Activated naive CD4-positive, alpha-beta T cell treated with anti-CD3 and anti-CD28 coated beads for 36 hours (primary cell): ENCODE measurements at places on chromosomes 5 and 9. TPM values are rescaled to one million over a fixed set of nuclear protein-coding genes. Genes with fewer than 3 reads are reported as not detected.

The SMAD5 gene
- total RNA-seq = 1.2 TPM

The OCLN gene
- total RNA-seq = 0.62 TPM

The CENPK gene
- total RNA-seq = 83.1 TPM

The MEGF10 gene
- total RNA-seq = not detected

The HTR4 gene
- total RNA-seq = not detected
